ENCODE measurements at places on chromosomes 2 and 18.
A peak's percentile ranks its signal among the peaks of the same experiment; 100 is the strongest.

DNA sequence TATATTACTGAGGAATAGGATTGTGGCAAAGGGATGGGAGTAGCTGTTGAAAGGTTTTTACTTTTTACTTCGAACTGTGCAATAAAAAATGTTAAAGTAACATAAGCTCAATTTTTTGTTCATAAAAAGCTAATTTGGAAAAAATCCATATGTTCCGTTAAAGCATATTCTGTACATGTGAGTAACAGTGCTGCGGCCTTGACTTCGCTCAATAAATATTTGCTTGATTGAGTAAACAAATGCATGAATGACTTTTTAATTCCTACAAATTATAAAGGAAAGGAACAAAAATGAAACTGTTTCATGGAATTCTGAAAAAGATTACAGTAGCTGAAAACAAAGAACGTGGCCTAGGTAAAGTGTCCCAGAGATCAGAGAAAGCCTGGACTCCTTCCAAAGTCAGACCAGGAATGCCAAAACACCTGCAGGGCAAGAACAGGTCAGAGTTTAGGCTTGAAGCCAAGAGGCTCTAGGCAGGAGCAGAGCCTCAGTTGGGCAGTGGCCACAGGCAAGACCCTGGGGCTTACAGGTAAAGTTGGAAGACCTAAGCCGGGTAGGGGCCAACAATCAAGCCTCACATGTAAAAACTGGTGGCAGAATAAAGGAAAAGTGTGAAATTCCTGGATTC, 44.3 kb upstream of the FIGN start:
- no peak for DNase-seq

GRCh38 chr2:190318931-190319554, 583 bp downstream of the HIBCH start:
- DNase-seq, result peak; percentile 4

DNA sequence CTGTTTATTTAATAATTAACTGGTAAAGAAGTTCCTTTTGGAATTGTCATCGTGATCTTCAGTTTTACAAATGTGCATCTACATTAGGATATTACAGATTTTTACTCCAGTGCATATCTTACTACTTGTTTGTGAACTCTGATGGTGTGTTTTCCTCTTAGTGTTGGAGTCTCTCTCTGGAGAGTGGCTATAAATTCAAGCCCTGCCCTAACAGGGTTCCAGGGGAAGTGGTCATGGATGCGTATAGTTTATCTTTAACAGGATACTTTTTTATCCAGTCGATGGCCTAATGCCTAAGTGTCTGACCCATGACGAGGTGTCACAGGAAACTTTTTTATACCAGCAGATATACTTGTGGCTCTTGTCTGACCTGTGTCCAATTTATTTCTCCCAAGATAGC, 75.4 kb downstream of the CHN1 start:
- DNase-seq, result no peak

DNA sequence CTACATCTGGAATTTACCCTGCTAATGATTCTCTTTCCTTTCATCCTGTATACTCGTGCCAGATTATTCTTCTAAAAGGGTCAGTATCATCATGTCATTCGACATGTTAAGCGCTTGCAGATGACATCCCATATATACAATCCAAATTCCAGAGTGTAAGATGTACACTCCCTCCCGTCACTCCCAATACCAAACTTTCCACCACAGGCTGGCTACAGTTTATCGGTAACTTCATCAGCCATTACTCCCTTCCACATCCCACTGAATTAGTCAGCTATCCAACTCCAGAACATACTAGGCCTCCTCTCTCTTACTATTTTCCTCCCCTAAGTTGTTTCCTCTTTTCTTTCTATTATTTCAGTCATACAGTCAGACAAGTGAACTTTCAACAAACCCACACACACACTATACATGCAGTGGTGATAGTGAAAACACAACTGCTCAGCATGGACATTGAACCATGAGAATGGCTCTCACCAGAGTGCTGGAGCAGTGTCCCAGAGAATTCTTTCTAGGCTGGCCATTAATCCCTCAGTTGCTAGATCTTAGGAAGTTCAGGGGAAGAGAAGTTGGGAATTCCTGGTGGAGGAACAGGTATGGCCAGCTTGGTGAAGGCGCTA, 10.6 kb upstream of the NMI start:
- DNase-seq, result no peak

DNA sequence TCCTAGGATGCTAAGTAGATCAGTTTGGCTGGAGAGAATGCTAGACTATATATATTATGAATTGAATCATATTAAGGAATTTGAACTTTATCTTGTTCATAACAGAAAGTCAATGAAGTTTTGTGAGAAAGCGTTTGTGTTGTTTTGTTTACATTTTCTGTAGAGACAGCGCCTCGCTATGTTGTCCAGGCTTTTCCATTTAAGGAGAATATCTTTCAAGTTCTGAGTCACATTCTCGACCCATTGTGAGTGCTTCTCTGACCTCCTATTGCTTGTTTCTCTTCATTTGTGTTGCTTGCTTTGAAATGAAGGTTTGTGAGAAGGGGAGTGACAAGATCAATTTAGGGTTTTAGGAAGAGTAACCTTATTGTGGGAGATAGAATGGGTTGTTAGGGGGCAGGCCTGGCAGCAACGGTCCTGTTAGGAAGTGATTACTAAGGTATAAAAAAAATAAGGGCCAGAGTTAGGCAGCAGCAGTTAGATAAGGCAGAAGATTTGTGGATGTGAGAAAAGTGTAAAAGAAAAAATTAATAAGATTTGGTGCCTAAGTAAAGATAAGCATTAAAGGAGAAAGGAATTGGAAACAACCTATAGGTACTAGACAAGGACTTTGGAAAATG, 47.6 kb upstream of the ACVR1 start:
- DNase-seq, result no peak

DNA sequence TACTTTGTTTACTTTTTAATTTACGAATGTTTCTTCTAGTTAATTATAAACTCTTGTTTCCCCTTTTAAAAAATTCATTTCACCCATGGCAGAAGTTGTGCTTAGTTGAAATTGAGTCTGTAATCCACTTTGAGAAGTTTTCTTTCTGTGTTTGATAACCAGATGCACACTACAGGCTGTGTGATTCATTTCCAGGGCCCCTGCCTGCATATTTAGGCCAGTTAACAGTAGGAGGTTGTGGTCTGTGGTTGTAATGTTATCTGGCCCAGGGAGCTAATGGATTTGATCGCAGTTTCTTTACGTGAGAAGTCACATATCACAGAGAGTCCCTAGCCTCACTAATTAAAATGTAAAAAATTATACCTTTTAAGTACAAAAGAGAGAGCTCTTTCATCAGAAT, 3.3 kb downstream of the CDH7 start:
- DNase-seq, result no peak

DNA sequence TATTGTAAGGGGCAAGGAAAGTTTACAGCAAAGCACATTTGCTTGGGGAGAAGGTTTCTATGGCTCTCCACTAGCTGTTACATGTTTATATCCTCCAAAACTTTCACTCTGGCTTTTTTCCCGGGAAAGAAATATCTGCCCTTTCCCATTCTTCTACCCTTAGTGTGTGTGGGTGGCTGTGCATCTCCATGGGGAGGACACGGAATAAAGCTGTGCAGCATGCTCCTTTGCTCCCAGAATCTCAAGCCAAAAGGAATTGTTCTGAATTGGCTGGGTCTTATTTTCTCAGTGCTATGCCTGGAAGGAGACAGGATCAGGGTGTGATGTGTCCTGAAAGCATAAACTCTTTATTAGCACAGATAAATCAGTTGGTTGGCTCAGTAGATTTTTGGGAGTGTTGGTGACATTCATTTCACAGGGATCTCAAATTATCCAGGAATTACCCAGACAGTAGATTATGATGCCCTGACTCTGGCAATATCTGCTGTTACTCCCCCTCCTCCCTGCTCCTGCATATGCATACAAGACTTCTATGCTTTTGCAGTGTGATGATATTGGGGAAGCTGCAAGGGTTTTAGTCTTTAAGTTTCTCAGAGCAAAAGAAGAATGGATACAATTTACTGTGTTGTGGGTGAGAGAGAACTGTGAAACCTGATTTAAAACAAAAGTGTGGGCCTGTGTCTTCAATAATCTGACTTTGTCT, 63.1 kb downstream of the PARD3B start:
- no peak for DNase-seq

DNA sequence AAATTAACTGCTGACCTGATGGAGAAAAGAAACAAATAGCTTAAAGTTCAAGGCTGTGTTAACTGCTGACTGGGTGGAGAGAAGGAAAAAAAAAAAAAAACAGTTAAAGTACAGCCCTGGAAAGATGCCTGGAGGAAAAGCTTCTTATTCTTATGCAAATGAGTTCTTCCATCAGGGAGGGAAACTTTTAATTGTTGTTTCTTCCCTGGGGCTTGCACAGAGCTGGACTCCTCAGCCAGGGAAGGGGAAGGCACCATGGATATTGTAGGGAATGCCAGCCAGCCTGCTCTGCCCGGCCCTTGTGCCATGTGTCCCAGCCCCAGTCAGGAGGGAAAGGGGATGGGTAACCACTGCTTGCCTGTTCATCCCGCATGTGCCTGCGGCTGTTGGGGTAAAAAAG, 833.1 kb upstream of the CRIM1 start:
- no peak for DNase-seq

- DNase-seq, result no peak
Measured at GRCh38 chr2:43117521-43118143, 108.8 kb downstream of the ZFP36L2 start.

Data from T-helper 9 cell (primary cell).